Stimulated activated CD4-positive, alpha-beta T cell treated with anti-CD3 and anti-CD28 coated beads, Interleukin-4, amount 100 ng/mL, for 1 hour (primary cell): ENCODE measurements at places on chromosomes 12 and 14.

- DNase-seq, result no peak
Observed at GRCh38 chr14:99189201-99189801, 82.7 kb downstream of the BCL11B start.

DNA sequence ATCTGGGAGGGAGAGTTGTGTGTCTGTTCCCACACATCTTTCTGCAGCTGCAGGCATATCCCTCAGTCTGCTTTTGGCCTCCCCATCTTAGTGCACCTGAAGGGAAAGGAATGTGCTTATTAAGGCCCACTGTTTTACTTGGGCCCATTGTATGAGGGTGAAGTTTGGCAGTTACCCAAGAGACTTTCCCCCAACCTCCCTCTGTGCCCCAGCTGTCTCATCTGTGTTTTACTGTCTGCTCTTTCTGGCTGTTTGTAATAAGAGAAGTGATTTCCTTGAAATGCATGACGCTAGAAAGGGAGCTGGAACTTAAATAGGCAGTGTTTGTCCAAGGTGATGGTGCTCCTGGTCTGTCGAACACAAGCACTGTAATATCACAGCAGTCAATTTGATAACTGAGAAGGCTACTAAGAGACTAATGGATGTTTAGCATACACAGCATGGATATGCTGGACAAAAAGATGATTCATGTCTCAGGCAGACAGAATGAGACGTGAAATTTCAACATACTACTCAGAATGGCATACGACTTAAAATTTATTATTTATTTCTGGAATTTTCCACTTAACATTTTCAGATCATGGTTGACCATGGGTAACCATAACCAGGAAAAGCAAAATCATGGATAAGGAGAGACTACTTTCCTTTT lies 43.6 kb downstream of the FSCB start:
- DNase-seq, result no peak

DNA sequence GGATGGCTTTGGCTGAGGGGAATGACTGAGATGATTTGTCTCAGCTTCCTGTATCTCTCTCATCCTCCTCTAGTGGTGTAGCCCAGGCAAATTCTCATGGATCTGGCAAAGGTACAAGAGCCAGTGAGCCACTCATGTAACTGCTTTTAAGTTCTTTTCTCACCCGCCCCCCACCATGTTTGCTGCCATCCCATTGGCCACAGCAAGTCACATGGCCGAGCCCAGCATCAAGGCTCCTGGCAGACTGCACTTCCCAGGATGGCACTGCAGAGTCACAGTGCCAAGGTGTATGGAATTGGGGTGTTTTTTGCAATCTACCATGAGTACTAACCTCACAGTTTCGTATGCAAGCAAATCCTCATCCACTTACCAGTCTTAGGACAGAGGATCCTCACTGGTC lies 50.9 kb downstream of the CHST11 start:
- no peak for DNase-seq

DNA sequence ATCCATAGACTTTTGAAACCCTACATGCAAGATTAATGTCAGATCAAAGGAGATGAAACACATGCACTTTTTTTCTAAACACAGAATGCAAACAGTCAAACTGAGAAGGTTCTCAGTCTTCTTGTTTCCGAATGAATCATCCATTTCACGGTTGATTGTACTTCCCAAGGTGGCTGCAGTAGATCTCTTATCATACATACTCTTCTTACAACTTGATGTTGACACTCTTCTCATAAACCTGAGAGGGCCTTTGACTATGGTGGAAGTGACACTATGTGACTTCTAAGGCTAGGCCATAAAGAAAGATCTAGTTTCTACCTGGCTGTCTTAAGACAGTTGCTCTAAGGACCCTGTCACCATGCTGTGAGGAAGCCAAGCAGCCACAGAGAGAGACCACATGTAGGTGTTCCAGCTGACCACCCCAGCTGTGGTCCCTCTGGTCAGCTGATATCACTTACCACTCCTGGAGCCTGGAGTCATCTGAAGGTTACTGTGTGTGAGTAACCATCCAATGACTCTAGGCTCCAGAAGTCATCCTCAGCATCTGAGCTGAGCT lies 67.2 kb upstream of the HMGA2 start:
- no peak for DNase-seq

DNA sequence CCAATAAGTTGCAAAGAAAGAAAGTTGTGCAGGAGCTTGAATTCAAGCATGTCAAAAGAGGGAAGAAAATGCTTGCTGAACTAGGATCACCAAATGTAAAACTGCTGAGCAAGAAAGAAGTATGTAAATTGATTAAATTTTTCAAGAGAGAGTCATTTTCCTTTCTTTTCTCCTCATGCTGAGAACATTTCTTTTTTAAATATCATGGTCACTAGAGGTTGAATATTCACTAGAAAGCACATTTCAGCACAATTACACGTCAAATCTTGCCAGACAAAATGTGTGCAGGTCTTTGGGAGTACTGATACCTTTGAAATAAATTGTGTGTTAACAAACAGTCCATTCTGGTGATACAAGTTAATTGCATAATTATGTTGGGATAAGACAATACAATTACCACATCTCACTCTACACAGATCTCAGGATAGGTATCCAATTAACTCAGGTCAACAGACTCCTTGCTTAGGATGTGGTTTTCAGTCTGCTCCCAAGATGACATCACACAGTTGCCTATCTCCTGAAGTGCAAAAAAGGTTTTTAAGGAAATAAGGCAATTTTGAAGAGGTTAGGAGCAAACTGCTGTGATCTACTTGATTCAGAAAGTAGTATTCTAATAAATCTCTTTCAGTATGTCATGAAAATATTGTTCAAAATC lies 862.2 kb downstream of the RPS29 start:
- no peak for DNase-seq
